ENCODE measurements at places on chromosomes 13 and 19.

GRCh38 chr13:27192973-27193372, 21.4 kb upstream of the USP12 start:
- no peak for DNase-seq

DNA sequence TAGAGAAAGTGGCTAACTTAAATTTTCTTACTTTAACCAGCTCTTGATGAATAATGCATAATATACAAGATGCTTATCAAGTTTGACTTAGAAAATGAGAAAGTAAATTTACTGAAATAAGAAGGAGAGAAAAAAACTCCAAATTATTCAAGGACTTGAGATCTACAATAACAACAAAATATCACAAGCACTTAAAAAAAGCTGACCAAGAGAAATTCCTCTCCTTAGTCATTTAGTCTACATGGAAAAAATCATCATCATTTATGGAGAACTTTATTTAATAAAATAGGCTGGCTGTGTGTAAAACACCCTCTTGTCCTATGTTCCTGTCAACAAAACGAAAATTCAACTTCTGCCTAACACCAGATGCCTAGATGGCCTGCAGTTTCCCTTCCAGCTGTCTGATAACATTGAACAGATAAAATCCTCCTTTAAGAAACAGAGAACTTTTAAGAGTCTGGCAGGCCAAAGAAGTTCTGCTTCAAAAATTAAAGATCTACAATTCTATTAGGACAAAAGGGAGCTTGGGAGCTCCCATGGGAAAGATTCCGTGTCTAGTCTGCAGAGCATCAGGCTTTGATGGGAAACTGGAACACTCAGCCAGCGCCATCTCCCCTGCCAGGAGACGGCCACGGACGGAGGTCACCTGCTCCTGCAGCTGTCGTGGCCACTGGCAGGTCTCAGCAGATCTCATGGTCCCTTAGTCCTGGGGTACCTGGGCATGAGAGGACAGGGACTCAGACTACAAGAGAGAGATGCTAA, 37.9 kb upstream of the ATP11A start:
- DNase-seq, result no peak

DNA sequence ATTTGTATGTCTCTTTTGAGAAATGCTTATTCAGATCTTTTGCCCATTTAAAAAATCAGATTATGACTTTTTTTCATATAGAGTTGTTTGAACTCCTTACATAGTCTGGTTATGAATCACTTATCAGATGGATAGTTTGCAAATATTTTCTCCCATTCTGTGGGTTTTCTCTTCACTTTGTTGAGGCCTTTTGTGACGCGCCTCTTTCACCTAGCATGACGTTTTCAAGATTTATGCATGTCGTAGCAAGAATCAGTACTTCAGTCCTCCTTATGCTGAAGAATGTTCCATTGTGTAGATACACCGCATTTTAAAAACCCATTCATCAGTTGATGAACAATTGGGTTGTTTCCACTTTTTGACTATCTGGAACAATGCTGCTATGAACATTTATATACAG, 13.4 kb downstream of the PABPC3 start:
- DNase-seq, result no peak

- DNase-seq, result no peak
These were observed 204.9 kb upstream of the KL start for GRCh38 chr13:32811297-32811800.

DNA sequence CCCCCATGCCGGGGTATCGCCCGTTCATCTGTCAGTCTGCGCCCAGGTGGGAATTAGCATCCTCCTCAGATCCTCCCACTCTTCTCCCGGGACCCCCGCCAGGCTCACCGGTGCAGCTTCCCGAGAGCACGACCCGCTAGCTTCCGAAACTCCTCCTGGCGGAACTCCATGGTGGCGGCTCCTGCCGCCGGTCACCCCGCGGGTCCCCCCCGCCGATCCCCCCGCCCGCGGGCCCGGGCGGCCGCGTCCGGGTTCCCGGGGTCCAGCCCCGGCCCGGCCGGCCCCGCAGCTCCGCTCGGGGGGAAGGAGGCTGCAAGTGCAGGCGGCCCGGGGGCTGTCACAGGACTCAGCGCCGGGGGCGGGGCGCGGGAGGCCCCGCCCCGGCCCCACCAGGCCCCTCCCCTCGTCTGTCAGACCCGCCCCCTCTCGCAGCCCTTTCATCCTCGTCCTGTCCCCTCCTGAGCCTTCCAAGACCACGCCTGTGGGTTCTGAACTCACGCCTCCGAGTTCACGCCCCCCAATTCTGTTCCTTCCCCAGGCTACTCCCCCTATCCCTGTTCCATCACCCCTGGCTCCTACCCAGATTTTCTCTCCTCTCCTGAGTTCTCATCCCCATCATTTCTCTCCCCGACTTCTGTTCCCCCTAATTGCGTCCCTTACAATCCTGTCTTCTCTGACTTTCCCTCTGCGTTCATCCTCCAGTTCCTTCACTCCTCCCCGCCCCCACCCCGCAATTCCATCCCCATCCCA, at the start of gene SLC17A7:
TSS of gene SLC17A7 (minus strand) at position 318 of the 750 bp plus-strand sequence. CDS start at position 170, 148 bp downstream.
- no peak for DNase-seq

GRCh38 chr19:31962561-31962996, 382.8 kb upstream of the ZNF507 start:
- no peak for DNase-seq

- no peak for DNase-seq
These were observed 14.5 kb upstream of the CEACAM1 start for GRCh38 chr19:42542791-42543190.

DNA sequence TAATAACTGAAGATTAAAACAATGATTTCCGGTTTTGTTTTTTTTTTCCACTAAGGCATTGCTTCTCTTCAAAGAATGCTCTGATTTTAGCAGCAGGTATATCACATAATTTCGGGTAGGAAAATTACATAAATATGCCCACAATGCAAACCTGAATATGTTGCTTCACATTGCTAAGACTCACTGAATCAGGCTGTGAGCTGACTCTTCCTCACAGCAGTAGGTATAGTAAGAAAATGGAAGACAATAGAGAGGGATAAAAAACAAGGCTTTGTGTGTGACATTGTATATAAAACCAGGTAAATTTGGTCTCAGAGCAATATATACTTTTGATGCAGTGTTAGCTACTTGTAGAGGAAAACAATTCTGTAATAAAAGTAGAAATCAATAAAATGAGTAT, 1355.0 kb downstream of the OLFM4 start:
- no peak for DNase-seq

DNA sequence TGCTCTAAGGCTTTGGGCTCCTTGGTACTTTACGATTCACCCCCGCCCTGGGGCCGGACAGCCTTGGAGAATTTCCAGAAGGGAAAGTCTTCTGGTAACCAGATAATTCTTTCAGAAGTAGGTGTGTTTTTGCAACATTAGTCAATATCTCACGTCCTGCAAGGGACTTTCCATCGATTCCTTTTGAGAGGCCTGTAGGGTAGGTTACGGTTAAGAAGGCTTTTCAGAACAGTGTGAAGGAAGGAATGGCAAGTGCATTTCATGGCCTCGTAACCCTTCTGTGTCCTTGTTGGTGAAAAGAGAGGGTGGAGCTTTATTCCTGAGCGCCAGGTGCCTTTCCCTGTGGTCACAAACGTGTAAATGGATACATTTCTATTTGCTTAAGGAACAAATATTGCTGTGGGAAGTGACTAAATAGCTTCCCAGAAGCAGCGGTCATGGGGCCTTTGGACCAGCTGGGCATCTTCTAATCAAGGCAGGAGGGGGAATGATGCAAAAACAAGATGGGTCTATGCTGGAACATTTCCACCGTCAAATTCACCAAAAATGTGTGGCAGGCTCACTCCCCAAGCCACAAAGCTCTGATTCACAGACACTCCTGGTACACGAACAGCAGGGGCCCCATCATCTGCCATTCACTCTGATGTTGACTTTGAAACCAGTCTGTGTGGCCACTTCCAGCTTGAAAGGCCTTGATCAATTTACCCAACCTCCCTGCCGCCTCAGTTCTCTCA, 99.2 kb downstream of the ANKRD10 start:
- DNase-seq, result no peak

GRCh38 chr19:10624585-10624984, 768 bp upstream of the SLC44A2 start:
- DNase-seq, result no peak

DNA sequence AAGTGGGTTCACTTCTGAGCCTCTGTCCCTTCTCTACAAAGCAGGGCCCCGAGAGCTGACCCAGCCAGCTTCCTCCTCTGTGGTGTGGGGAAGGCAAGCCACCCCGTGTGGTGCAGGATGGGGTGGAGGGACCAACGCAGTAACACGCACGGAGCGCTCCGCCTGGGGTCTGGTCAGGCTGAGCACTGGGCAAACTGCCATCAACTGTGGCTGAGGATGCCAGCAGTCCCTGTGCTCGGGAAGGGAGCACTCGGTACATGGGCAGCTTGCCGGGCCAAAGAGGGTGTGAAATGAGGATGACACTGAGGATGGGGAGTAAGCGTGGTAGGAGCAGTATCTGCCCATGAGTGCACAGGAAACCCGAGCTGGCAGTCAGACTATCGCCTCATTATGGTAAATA, 7.6 kb upstream of the GMIP start:
- DNase-seq, result no peak

GRCh38 chr13:109088624-109088917, 459.2 kb downstream of the MYO16 start:
- no peak for DNase-seq

DNA sequence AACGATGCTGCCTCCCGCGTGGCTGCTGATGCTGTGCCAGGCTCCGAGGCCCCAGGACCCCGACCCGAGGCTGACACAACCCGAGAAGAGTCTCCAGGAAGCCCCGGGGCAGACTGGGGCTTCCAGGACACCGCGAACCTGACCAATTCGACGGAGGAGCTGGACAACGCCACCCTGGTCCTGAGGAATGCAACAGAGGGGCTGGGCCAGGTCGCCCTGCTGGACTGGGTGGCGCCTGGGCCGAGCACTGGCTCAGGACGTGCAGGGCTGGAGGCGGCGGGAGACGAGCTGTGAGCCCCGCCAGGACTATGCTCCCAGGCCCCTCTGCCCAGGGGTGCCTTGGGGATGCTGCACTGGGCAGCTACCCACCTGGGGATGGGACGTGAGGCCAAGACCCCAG, 10.7 kb downstream of the SIRT6 start:
- DNase-seq, result no peak

DNA sequence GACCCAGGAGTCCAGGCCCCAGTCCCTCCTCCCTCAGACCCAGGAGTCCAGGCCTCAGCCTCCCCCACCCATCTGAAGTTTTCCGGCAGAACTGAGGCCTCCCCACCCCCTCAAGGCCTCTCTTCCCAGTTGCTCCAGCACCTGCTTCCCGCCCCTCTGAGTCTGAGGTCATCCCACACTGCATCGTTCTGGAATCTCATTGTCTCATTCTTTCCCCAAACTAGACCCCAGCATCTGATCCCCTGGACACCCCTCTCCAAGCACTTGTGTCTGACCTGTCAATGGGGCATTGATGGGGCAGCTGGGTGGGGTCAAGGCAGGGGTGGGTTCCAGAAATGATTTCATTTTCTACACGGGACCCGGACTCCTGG, 793 bp upstream of the SBK2 start:
- DNase-seq, result no peak

- no peak for DNase-seq
These were observed 2724.7 kb downstream of the PCDH9 start for GRCh38 chr13:64505336-64505910.

DNA sequence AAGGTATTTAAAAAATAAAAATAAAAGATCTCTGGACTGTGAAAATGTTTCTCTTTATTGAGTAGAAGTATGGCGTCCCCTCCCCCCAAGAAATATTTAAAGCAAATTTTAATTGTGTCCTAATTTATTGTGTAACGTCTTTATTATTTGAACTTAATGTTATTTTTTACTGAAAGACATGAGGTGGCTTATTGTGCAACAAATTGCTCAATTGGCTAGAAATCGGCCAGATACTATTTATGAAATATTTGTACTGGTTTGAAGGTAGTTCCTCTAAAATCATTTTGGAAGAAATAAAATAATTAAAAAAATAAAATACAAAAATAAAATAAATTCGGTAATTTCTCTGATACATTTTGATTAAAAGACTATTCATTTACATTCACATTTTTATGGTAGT, 162.3 kb downstream of the DACH1 start:
- DNase-seq, result no peak
